Stimulated activated CD4-positive, alpha-beta T cell treated with anti-CD3 and anti-CD28 coated beads, Interleukin-15, amount 100 ng/mL, for 1 hour (primary cell): ENCODE measurements at places on chromosomes 5 and 9.

DNA sequence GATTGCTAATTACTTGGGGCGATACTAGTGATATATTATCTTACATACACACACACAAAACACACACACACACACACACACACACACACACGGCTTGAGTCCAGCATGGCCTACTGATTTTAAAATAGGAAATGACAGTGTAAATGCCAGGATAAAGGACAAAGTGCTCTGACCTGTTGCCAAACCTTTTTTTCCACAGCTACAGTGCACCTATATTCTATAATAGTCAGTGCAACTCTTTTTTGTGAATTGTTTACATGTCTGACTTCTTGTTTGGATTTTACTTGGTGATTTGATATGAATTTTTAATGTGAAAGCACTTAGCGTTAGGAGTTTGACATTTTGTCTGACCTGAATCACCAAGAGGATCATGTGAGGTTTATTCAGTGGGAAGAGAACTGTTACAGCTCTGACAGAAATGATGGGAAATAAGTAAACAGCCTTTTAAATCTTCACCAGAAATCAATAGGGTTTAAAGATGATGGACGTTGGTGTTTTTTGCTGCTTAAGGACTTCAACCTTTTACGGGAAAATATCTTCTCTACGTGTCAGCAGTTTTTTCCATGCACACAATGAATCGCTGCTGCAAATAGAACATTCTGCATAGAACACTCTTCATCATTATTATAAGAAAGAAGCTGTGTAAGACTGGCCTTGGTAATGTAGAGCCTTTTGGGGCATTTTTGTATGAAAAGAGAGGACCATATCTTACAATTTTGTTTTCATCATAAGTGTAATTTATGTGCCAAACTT is 218.5 kb downstream of the RANBP17 start:
- DNase-seq = no peak

- no peak for DNase-seq
Measured at GRCh38 chr5:74895906-74896305, 29.7 kb upstream of the FAM169A start.

DNA sequence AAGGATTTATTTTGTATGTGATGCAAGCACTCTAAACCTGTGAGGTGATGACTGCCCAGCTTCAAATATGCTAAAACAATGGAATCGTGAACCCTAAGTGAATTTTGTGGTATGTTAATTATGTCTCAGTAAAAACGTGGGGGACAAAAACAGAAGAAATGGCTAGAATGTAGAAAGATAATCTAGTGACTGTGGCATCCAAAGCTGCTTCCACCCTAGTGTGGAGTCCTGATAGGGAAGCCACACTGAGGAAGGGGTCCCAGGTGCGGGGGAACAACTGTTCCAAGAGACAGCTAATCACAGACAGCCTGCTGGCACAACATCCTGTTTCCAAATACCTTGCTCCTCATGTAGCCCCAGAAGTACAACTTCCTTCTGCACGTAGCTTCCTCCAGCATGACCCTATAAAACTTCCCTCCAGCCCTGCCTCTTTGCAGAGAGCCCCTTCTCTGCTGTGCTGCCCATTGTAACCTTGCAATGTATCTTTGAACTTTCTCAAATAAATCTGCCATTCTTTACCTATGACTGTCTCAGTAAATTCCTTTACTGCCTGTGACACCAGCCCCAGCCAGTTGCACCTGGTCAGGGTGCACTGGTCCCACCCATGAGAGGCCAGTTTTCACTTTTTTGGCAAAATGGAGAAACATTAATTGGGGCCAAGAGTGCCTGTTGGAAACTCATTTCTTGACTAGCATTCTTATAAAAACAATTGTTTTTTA is 4.9 kb downstream of the GMCL2 start:
- no peak for DNase-seq

DNA sequence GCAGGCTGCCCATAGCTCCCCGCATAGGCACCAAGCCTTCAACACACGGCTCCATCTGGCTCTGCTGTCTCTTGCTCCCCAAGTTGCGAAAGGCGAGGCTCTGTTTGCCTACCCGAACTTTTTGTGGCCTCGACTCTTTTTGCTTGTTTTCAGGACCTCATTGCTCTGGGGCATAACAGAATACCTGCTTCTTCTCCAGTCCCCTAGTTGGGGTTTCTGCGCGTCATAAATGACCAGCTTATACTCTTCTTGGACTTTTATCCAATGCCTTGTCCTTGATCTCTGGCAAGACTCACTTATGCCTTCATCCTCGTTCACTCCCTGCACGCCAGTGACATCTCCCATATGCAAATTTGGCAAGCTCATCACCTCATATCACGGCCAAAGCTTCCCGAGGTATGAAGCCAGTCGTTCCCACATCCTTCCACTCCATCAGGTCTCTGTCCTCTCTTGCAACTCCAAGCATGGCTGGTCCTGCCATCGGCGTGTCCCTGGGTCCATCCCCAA is 238.8 kb upstream of the ADAMTS16 start:
- no peak for DNase-seq

DNA sequence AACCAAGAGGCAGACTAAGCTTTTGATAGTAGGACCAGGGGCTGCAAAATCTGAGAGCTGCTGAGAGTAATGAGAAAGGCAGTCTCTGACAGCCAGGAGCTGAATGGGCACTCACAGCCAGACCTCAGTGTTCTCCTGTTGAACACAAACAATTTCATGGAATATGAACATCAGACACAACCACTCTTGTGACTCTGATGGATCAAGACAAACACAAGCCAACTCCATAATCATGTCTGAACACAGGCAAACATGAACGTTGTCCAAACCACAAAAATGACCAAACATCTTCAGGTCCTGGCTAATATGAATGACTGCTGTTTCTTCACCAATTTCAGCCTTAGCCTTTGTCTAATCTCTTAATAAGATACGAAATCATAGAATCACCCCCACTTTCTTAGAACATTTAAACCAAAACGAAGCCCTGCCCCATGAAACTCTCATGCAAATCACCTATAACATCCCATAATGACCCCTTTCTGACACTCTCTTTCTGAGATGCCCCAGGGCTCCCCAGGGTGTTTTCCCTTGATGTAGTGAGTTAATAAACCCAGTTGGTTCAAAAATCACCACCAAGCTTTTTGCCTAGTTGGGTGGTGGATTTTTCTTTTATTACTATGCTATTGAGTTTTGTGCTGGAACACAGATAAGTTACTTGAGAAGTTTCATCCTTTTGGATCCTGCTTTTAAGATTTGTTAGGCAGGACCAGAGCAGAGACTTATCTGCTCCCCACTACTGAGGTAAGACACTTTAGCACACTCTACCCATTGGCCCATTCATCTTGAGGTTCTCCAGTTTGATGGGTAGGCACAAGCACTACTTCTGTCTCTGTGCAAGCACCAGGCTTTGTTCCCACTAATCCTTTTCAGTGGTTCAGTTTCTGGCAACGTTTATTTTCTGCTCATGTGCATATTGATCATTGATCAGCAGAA is 5.9 kb upstream of the ERAP2 start:
- DNase-seq = no peak

DNA sequence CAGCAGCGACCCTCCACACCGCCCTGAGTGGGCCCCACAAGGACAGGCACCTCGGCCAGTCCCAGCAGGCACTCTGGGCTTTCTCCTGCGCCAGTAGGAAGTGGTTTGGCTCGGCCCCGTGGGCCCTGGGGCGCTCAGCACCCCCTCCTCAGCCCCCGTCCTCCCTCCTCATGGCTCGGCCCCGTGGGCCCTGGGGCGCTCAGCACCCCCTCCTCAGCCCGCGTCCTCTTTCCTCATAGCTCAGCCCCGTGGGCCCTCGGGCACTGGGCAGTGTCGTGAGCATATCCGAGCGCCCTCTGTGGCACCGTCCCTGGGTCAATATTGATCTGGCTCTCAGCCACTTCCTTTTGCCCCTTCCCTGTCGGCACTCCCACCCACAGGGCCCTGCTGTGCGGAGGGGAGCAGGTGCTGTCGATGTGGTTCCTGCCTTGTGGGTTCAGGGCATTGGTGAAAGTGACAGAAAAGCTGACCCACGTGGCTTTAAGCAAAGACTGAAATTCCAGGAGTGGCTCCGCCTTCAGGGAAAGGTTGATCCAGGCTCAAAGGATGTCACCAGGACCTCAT is 5.5 kb upstream of the SCGB3A1 start:
- DNase-seq = no peak

DNA sequence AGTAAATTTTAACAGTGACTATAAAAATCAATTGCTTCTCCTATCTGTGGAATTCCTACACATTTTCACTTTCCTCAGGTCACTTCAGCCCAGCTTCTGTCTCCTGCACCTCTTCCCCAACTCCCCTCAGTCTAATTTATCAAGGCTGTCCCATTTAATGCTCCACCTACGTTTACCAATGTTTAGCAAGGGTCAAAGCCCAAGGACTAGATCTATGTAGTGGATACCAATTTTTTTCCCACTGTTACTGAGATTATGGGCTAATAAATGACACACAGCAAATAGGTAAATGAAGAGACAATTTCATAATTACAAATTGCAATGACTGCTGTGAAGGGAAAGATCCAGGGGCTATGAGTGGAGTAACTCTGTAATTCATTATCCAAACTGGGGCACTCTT is 211.5 kb upstream of the RPS23 start:
- no peak for DNase-seq

GRCh38 chr5:60207040-60207439 is 313.5 kb upstream of the PDE4D start:
- DNase-seq = no peak

DNA sequence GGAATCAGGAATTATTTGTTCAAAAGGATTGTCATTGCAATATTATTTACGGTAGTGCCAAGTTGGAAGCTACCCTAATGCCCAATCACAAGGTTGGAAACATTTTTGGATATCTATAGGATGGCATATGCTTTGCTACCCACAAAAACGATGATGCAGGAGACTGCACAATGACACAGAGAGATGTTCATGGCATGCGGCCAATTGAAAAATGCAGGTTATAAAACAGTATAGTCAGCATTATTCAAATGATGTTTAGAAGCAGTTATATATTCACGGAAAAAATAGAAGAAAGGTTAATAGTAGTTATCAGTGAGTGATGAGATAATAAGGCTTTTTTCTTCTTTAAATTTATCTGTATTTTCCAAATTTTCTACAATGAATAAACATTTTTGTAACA is 5.9 kb upstream of the ACSL6 start:
- DNase-seq = no peak

- no peak for DNase-seq
Measured at GRCh38 chr5:121640298-121640697, 211.4 kb upstream of the FTMT start.

DNA sequence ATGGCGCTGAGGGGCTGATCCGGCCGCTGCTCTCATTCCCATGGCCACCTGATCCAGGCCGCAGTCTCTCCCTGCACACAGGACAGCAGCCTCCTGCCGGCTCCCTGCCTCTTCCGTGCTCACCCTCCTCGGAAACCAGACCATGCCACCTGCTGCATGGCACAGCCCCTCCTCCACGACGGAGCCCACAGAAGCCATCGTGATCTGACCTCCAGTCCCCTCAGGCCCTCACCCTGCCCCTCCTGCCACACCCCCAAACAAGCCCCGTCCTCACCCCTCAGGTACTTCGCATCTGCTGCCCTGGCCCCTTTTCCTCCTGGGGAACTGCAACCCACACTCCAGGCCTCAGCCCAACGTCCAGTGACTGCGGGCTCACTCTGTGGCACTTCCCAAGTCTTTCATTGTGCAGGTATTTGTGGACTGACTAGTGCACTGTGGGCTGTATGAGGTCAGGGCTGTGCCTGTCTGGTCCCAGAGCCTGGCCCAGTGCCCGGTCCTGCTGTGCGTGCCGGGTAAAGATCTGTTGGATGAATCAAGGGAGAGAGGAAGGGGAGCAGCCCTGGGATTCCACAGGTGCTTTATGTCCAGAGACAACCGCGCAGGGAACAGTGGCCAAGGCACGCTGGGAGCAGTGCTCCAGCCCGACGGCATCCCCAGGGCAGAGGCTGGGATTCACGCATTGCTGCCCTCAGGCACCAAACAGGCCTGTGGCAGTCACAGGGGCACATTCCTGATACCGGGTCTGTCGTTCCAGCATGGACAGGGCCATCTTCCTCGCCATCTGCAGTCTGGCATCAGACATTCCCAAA is 86.1 kb downstream of the ADAMTS2 start:
- DNase-seq = no peak

GRCh38 chr5:102341681-102342288 is 45.7 kb upstream of the SLCO4C1 start:
- no peak for DNase-seq

- DNase-seq = no peak
Measured at GRCh38 chr5:72018143-72018803, 89.0 kb upstream of the MAP1B start.

GRCh38 chr9:8652255-8652654 is 852.7 kb upstream of the DMAC1 start:
- no peak for DNase-seq

DNA sequence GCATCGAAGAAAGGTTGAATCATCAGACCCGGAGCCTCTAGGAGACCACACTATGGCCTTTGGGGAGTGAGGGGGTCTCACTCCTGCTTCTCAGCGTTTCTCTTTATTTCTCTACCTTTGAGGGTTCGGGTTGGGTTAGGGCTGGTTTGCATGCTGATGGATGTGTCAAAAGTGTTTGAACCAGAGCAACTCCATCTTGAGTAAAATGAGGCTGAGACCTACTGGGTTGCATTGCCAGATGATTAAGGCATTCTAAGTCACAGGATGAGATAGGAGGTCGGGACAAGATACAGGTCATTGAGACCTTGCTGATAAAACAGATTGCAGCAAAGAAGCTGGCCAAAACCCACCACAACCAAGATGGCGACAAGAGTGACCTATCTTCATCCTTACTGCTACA is 44.9 kb upstream of the TCF7 start:
- no peak for DNase-seq

GRCh38 chr9:121672213-121672612 is 20.8 kb downstream of the DAB2IP start:
- no peak for DNase-seq

DNA sequence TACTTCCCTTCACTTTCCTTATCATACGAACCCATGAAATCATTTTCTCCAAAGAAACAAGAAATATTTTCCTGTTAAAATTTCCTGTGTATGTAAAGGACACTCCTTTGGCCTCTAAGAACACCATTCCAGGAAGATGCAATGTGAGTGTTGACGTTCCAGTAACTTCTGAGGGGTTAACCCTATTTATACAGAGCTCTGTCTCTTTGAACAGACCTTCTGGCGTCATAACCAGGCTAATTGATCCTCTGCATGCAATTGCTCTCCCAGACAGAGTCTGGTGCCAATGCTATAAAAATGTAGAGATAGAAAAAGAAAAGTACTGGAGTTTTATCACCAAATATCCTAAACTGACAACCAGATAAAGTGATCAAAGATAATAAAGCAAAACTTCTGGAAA is 218.5 kb downstream of the TLE1 start:
- DNase-seq = no peak

- DNase-seq = no peak
Measured at GRCh38 chr9:1910269-1910811, 104.8 kb upstream of the SMARCA2 start.
